ENCODE measurements at places on chromosomes 3 and 15. TPM values are rescaled to one million over a fixed set of nuclear protein-coding genes. Genes with fewer than 3 reads are reported as not detected.

MRPL46 gene
- total RNA-seq = 56.3 TPM

GRCh38 chr3:147729641-147730040, 320.5 kb downstream of the ZIC1 start:
- no peak for DNase-seq

DNA sequence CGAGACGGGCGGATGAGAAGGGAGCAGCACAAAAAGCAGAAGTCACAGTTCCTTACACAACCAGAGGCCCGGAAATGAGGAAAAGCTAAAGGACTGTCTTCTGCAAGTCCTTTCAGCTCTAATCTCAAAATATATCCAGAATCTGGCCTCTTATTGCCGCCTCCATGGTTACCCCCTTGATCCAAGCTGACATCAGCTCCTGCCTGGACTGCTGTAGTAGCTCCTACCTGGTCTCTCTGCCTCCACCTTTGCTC, 324.0 kb upstream of the ROPN1 start:
- DNase-seq = no peak

DNA sequence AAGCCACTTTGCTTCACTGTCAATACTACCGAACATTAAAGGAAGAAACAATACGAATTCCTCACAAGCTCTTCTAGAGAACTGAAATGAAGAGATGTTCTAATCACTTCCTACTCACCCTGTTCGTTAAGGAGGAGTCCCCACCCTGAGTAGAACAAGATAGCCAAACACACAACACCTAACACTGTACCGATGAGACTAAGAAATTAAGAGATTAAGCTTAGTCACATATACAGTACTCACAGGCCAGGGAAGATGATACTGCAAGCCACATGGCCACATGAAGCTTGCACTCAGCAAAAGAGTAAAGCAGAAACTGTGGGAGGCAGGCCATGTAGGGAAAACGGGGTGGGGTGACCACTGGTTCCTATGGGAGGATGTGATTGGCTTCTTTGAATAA, 48.0 kb downstream of the CGGBP1 start:
- no peak for DNase-seq

GRCh38 chr3:190229632-190230424, 92.4 kb downstream of the CLDN1 start:
- DNase-seq = no peak

CD80 gene
- total RNA-seq = 6.2 TPM

GRCh38 chr3:174436367-174436766, 422.8 kb upstream of the NAALADL2 start:
- DNase-seq = no peak

DNA sequence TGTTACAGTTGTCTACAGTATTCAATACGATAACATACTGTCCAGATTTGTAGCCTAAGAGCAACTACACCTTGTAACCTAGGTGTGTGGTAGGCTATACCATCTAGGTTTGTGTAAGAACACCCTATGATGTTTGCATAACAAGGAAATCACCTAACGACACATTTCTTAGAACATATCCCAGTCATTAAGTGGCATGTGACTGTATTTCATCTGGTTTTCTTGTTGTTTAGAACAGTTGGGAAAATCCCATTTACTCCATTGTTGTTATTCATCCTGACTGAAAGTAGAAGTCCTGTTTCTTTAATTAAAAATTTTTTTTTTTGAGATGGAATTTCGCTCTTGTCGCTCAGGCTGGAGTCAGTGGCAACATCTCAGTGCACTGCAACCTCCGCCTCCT, 31.3 kb downstream of the LRRC28 start:
- no peak for DNase-seq

CAMK2N2 gene
- 0.34 TPM for total RNA-seq

GRCh38 chr15:45169608-45170480, 17.9 kb downstream of the SHF start:
- DNase-seq = no peak

CD276 gene
- total RNA-seq = 4.1 TPM

ZNF501 gene
- total RNA-seq = 3.0 TPM

DNA sequence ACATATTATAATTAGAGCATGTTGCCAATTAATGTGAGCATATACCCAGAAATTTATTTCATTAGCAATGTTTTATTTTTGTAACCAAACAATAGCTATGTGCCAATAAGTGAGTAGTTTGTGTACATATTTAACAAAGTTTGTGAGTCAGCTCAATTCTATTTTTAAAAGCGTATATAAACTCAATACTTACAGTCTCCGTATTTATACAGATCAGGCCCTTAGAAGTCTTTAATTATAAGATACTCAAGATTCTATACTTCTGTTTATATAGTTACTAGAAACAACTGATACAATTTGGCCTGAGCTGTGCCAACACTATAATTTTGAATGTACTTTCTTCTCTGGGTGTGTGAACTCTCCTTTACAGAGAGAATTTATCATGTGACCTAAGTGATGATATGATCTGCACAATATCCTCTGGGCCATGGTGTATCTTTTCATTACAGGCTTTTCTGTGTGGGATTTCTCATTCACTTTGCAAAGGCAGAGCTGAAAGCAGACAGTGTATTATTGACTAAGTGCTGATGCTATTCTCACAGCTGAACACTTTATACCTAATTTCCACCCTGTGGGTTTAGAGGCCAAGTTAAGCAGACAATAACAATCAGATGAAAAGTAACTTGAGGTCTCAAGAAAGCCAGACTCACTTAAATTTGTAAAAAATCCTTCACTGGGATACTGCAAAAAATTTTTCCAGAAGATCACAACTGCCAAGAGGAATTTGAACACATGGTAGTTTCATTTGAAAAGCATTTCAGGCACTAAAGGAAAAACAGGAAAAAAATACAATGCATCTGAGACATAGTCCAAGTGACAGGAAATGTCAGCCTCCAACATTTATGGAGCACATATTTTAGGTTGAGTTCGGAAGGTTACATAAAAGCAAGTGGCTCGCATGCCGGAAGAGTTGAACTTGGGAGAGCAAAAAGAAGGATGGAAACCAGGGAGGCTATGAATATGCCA, 277.9 kb upstream of the SEMA6D start:
- no peak for DNase-seq

SEMA7A gene
- total RNA-seq = 215 TPM

- DNase-seq = no peak
Measured at GRCh38 chr15:57797568-57798267, 91.2 kb downstream of the POLR2M start.

EPHA3 gene
- total RNA-seq = not detected

DNA sequence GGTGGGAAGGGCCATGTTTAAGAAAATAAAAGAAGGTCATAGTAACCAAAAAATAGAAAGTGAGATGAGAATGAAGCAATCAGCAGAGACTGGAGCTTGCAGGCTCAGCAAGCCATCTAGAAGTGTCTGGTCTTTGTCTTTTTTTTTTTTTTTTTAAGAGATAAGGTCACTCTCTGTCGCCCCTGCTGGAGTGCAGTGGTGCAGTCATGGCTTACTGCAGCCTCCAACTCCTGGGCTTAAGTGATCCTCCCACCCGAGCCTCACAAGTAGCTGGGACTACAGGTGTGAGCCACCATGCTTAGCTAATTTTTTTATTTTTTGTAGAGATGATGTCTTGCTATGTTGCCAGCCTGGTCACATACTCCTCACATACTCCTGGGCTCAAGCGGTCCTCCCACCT, 36.2 kb downstream of the GXYLT2 start:
- DNase-seq = no peak

LNP1 gene
- total RNA-seq = 0.94 TPM

CLDN11 gene
- 0.19 TPM for total RNA-seq

GRCh38 chr15:26879706-26880105, 12.8 kb downstream of the GABRA5 start:
- no peak for DNase-seq

DNA sequence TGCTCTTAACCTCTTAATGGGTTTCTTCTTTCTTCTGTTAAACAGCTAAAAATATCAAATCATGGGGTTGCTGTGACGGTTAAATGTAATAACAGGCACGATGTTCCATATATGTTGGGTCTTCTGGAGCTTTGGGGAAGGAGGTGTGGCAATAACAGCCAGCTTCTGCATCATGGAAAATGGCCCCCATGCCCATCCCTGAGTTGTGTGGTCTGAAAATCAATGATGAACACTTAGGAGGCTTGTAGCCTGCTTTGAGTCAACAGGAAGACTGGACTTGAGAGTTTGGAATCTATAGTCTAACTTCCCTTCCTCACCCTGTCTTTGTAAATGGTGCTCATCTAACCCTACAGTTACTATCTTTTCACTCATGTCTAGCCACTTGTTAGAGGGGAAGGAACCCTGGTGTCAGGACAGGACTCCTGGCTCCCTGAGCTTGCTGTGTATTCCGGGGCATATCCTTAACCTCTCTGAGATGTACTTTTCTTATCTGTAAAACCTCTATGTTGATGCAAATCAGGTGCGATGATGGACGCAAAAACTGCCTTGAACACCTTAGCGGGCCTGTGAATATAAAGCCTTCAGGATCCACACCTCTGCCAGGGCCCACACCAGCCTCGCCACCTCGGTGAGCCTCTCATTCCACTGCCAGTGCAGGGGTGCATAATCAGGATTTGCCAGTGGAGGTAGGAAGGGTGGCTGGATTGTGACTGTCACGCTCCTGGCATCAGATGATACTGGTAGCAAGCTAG, 27.5 kb downstream of the SMAD3 start:
- no peak for DNase-seq

- no peak for DNase-seq
Measured at GRCh38 chr3:76679541-76679940, 360.4 kb upstream of the ROBO2 start.

DNA sequence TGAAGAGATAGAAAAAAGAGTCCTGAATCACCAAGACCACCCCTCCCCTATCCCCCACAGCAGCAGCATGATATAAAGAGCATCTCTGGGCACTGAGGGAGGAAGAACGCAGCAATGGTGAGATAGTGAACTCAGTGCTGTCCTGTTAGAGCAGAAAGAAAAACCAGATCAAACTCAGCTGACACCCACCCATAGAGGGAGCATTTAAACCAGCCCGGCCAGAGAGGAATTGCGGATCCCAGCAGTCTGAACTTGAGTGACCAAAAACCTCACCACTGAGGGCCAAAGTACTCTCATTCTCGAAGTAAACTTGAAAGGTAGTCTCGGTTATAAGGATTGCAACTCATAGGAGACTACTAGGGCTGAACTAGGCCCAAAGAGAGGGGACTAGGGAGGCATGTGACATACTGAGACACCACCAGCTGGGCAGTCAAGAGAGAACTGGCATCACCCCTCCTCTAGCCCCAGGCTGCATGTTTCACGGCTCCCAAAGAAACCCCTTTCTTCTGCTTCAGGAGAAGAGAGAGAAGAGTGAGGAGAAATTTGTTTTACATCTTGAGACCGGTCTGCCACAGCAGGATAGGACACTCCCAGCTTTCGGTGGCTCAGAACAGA, 39.2 kb upstream of the TGFBR2 start:
- DNase-seq = no peak

DNA sequence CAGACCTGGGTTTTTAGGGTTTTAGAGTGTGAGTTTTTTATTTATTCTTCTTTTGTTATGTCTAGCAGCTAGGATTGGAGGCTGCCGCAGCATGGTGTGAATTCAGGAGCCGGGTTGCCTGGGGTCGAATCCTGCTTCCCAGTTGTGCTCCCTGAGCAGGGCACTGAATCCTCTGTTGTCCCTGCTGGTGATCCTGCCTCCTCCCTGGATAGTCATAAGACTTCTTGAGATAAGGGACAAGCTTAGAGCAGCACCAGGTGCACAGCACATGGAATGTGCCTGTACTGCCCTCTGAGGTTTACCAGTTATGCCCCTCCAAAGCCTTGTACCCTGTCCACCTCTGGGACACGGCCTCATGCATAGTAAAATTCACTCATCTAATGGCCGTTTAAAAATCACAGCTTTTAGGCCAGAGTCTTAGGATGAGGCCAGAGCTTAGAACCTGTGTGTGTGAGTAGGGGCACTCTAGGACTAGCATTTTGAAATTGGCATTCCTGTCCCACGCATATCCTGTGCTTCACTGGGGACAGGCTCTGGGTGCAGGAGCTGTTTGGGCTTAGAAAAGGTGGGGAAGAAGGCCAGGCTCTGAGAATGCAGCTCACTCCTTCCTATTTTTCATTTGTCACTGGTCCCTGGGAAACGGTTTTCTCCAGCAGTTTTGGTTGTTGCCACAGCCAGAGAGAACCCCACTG, 47.7 kb downstream of the CHCHD6 start:
- DNase-seq = no peak

DNA sequence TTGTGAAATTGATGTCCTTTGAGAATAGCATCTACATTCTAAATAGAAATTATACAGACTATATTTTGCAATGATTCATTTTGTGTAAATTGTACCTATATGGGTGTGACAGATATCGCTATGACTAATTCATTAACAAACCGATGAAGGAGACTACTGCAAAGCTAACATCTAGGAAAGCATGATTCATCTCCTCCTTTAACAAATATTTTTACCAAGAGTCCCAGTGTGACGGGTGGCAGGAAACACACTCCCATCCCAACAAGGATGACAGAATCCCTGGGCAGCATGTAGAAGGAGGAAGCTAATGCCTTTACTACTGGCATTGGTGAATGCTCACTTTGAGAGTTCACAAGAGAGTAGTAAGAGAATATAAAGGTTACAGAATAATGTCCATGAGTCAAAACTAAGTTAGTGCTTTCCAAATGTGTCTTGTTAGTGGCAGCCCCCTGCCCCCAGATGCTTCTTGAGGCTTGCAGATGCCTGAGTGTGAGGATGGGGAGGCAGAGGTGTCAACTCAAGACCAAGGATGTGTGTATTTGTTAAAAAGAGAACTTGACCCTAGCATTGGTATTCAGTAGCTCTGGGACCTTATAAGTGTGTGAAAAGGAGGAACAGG, 180.6 kb downstream of the FMN1 start:
- DNase-seq = no peak

DNA sequence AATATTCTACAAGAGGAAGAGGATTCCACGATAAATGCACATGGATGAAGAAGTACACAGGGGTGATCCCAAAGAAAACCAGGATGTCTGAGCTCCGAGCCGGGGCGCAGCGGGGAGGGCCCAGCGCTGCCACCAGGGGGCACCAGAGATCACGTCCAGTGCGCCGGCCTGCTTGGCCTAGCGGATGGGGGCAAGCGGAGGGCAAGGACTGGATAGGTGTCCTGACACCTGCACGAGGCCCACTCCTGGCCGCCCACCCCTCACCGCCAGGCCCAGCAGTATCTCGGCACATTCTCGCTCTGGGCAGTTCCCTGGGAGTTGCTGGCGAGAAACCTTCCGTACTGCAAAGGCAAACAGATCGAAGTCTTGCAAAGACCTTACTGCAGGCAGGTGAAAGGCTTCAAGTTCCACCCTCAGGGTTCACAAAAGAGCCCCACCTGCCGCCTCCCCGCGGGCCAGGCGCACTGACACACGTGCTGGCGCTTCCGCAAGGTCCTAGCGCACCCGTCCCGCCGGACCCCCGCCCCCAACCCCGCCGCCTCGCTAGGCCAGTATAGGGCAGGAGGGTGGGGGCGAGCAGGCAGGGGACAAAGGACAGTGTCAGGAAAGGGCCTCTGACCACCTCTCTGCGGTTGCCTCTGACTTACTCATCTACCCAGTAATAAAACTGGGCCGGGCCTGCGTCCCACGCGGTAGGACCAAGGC, 3.3 kb downstream of the ANKRD63 start:
- DNase-seq = peak; percentile 69

- peak; percentile 41 for DNase-seq
Measured at GRCh38 chr15:38354315-38354929, 99.5 kb upstream of the FAM98B start.

DUOX2 gene
- total RNA-seq = 0.11 TPM

LRRC31 gene
- total RNA-seq = not detected

CCNB2 gene
- 2.3 TPM for total RNA-seq

GRCh38 chr3:157713101-157713500, 209.9 kb upstream of the VEPH1 start:
- DNase-seq = no peak

GRCh38 chr15:73851689-73852088, 21.7 kb upstream of the TBC1D21 start:
- no peak for DNase-seq

GRCh38 chr3:129596194-129597086, 10.0 kb downstream of the PLXND1 start:
- no peak for DNase-seq
